Stimulated activated CD4-positive, alpha-beta T cell treated with anti-CD3 and anti-CD28 coated beads, Interleukin-4, amount 100 ng/mL, for 48 hours (primary cell): ENCODE measurements at places on chromosomes 16 and 17.

- no peak for DNase-seq
Measured at GRCh38 chr17:17408236-17408794, 68.5 kb upstream of the MED9 start.

- no peak for DNase-seq
Measured at GRCh38 chr16:87993901-87994300, 42.7 kb downstream of the BANP start.

- DNase-seq = no peak
Measured at GRCh38 chr16:8677481-8677880, 3.1 kb downstream of the ABAT start.

- DNase-seq = no peak
Measured at GRCh38 chr16:81456523-81457325, 12.1 kb downstream of the CMIP start.

DNA sequence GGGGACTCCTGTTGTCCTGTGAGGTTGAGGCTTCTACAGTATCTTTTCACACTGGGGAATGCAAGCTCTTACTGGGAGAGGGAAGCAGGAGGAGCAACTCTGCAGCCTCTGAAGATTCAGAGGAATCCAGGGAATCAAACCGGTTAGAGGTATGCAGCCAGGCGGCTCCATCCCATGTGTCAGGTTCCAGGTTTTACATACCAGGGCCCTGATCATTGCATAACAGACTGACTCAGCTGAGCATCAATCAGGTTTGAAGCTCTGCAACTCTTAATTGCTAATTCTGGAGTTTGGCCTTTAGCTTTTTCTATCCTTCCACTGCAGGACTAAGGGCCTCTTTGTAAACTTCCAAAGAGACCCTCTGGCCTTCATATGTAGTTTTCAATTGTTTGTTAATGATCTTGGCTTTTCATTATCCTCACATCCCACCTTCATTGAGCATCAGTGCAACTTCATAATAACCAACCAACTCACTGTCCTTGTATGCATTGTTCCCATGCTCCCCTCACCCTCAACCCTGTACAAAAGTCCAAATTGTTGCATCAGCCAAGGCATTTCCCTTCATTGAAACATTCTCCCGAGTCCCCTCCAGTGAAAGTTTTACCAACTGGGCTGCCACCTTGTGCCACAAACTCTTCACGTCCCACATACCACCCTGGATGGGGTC, 59.7 kb upstream of the DHX40 start:
- no peak for DNase-seq

GRCh38 chr16:81818568-81818896, 39.4 kb downstream of the PLCG2 start:
- no peak for DNase-seq

DNA sequence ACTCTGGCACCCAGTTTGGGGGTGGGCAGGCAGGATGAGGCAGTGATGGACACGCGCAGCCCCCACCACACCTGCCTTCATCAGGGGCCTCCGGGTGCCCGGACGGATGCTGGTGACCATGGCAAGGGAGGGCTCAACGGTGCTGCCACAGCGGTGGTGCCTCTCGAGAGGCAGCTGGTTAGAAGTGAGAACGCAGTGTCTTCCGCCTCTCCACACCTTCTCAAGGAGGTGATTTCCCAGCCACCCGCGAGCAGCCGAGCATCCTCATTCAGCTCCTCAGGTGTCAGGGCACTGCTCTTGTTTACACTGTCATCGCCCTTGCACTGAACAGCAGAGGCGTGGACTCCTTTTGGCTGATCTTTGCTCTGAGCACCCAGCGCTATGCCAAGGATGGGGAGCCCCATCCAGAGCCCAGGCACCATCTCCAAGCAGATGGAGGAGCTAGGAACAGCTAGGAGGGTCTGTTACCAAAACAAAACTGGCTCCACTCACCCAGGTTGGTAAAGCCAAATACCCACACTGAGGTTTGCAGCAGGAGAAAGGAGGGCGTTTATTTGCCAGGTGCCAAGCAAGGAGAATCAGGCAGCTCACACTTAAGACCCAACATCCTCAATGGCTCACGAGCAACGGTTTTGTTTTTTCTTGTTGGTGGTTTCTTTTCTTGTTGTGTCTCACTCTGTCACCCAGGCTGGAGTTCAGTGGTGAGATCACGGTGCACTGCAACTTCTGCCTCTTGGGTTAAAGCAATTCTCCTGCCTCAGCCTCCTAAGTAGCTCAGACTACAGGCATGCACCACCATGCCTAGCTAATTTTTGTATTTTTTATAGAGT, 174.3 kb upstream of the TNRC6C start:
- peak; percentile 32 for DNase-seq

GRCh38 chr16:4386451-4386805, 14.8 kb downstream of the VASN start:
- DNase-seq = no peak

DNA sequence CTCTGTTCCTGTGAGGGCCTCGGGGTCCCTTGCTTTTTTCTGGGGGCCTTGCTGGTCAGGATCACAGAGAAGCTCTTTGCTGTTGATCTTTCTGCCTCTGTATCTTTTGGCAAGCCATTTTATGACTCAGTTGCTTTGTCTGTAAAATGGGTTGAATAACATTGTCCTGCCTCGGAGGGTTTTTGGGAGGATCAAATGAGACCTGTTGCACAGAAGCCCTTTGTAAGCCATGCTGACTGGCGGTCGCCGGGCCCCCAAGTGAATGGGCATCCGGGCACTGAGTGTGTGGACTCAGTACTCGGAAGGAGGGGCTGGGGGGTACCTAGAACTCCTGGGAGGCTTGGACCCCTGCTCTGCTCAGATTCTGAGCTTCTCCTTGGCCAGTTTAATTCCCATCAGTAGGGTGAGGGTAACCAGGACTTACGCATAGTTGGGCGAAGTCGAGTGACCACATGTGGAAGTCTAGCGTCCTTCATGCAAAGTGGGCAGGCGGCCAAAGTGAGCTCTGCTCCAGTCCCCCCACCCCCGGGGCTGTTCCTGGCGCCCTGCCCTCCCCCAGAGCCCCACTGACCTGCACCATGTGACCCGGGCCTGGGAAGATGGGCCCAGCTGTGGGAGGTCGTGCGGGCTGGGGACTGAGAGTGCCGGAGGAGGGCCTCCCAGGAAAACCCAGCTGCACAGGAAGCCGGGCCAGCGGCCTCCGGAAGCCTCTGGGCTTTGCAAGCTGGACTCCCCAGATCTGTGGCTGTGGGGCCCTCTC, 284.0 kb downstream of the SEC14L1 start:
- DNase-seq = no peak

DNA sequence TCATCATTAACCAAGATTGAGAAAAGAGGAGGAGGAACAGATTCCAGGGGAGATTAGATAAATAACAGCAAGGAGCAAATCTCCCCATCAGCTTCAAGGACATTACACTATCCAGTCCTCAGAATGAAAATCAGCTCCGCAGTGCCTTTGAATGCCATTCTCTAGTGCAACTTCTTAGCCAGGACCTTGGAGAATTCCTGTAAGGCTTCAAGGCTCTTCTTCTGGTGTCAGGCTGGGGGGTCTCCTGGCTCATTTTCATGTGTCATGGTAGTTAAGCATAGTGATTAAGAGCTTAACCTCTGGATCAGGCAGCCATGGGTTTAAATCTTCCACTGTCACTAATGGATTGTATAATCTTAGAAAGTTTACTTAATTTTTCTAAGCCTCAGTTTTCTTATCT, 137.3 kb upstream of the CCL2 start:
- no peak for DNase-seq

GRCh38 chr16:86388976-86389375, 121.4 kb upstream of the FOXF1 start:
- no peak for DNase-seq

DNA sequence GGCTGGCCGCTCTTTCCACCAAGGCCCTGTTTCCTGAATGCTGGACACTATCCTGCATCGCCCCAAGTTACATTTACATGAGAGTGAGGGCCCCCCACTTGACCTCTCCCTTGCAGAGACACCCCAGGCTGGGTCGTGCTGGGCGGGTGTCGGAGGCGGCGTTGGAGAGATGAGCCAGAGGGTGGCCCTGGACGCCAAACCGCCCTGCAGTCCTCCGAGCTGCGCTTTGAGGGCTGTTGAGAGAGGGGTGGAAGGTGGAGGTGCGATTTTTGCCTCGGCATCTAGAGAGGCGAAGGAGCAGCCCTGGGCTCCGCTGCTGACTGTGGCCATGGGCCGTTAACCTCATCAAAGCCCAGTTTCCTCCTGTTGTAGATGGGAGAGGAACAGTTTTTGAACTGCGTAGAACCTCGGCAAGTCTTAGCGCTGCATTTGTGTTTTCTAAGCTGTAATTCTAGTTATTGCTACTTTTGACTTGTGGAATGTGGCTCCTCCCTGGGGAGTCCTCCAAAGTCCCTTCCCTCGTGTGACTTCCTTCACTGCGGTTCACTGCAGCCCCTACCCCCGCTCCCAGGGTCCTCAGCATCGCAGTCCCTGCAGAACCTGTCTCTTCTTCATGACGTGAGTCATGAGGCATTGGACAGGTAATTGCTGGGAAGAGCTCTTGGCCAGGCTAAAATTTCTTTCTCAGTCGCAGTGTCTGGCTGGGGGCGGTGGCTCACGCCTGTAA, 986 bp upstream of the ELOB start:
- DNase-seq = no peak

DNA sequence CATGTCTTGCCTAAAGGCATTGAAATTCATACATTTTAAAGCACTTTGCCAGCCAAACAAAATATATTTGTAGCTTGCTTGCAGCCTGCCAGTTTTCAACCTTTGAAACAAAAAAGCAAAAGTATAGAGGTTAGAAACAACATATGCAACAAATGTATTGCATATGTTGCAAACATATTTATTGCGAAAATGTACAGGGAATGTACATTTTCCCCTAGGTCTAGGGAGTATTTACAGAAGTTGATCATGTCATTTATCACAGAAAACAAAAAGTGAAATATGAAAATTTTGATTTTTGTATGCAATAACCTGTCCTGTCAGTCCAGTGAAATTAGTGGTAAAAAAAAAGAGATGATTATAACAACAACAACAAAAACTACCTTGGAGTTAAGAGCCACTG, 171.5 kb downstream of the SPECC1 start:
- no peak for DNase-seq

GRCh38 chr16:88015806-88016140, 64.5 kb downstream of the BANP start:
- DNase-seq = no peak

DNA sequence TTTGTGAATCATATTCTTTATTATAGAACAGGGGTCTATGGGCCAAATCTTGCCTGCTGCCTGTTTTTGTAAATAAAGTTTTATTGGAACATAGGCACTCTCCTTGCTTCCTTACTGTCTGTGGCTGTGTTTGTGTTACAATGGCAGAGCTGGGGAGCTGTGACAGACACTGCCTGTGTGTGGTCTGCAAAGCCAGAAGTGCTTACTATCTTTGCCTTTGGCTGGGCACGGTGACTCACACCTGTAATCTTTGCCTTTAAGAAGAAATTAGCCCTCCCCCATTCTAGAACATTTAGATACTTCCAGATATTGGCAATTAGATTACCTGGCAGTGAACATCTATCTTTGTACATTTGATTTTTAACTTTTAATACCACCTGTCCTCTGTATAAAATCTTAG, 308.3 kb downstream of the FOXL1 start:
- DNase-seq = no peak

- no peak for DNase-seq
Measured at GRCh38 chr16:89498839-89499238, 8.5 kb upstream of the ANKRD11 start.

- DNase-seq = no peak
Measured at GRCh38 chr16:1362807-1363206, 11.1 kb downstream of the GNPTG start.

DNA sequence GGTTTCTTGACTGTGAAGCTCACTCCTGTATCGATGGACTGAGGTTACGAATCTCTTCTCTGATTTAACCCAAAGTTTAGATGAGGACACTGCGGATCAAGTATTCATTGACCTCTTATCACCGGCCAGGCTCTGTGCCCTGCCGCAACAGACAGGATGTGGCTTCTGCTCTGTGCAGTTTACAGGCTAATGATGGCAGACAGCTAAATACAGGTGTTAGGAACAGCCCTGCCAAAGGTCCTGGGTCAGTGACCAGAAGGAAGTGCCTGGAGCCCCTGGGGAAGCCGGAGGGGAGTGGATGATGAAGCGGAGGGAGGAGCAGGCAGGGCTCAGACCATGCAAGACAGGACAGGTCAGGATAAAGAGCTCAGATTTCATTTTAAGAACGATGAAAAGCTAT, 44.4 kb downstream of the HAPSTR1 start:
- no peak for DNase-seq

DNA sequence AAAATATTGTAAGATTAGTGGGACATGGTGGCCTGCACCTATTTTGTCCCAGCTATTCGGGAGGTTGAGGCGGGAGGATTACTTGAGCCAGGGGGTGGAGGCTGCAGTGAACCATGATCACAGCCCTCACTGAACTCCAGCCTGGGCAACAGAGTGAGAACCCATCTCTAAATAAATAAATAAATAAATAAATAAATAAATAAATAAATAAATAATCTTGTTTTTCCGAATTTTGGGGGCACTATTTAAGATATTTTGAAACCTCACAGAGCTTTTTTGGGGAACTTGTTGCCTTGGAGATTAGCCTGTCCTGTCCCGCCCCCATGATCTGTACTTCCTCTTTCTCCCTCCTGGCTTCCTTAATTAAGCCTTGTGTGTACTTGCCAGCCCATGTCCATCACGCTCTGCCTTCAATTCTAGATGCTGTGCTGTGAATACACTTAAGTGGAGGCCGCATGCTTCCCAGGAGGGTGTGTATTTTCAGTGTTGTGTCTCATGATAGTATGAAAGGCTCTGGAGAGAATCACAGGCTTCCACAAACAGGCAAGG, 4.4 kb downstream of the LGALS9 start:
- DNase-seq = no peak

GRCh38 chr16:70453117-70453891, 1.1 kb upstream of the FCSK start:
- no peak for DNase-seq

- no peak for DNase-seq
Measured at GRCh38 chr16:11346700-11347319, 1.6 kb downstream of the RMI2 start.

DNA sequence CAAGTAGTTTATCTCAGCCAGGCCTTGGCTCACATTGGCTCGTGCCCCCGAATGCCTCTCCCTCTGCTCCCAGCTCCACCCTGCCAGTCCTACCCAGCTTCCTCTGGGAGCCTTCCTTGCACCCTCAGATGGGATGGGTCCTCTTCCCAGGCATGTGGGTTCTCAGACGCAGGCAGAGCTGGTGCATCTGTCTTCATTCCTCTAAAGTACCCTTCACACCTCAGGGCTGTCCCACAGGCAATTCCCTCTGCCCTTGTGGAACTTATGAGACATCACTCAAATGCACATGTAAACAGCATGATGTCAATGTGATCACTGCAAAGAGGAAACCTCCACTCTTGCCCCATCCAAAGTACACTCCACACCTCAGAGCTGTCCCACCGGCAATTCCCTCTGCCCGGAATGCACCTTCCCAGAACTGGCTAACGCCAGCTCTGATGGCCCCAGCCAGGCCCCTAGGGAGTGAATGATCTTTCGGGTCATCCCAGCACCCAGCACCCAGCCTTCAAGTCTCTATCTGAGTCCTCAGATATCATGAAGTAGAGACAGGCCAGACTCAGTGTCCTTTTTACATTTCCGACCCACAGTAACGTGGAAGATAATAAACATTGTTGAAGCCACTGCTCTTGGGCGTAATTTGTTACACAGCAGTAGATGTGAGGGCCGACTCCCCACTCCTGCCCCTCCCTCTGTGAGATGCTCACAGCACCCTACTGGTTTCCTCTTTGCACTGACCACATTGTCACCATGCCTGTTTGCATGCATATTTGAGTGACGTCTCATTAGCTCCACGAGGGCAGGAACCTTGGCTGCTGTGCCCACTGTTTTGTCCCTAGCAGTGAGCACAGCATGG, 85.4 kb downstream of the N4BP1 start:
- DNase-seq = no peak

GRCh38 chr16:85166281-85166680, 54.0 kb upstream of the CIBAR2 start:
- DNase-seq = no peak

- DNase-seq = no peak
Measured at GRCh38 chr16:15775209-15775608, 81.6 kb downstream of the MYH11 start.
